H4 (cell line): ENCODE measurements at places on chromosomes 1 and 21. TPM values are rescaled to one million over a fixed set of nuclear protein-coding genes. Genes with fewer than 3 reads are reported as not detected.

Gene C4BPB
- total RNA-seq = not detected in 2 replicates

Gene GNAT2
- 0.46 TPM in 1 of 2 replicates, not detected in the other for total RNA-seq

Gene MAPKAPK2
- 11.8 and 12.7 TPM in 2 replicates for total RNA-seq

GRCh38 chr1:39722495-39722894 is 16.2 kb upstream of the PPIE start:
- DNase-seq = no peak

Gene LIPI
- total RNA-seq = not detected in 2 replicates

Gene IKBKE
- 5.9 and 12.1 TPM in 2 replicates for total RNA-seq

- no peak for DNase-seq
Observed at GRCh38 chr21:23543333-23543732, 2063.9 kb downstream of the MRPL39 start.

Gene CFHR5
- not detected in 2 replicates for total RNA-seq

DNA sequence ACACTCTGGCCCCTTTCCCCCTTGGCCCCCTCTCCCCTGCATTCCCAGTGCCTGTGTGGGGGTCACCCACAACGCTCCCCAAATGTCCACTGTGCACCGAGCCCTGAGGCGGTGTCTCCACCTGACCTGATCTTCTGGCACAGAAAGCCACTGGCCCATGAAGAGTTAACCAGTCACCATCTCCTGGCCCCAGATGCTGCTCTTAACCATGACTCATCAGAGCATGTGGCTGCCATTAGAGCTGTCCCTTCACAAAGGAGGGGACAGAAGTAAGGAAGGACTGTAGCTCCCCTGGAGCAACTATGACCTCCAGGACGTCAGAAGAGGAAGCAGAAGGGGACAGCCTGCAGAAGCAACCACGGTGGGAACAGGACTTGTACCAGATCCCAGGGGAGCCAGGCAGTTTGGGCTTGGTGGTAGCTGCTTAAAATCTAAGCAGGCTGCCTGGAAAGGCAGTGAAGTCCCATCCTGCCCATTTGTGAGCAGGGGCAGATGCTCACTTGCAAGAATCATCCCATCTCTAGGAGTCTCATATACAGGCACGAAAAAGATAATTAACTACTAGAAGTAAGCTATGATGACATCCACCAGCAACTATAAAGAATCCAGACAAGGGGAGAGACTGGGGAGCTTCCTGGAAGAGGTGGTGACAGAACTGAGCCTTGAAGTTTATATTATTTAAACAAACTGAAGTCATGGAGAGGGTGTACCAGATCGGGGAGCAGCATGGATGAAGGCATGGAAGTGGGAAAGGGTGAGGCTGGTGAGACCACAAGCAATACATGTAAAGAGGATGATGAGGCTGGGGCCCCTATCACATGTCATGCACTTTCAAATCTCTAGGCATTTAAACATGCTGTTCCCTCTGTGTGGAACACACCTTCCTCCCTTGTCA is 1.1 kb upstream of the TTC39A start:
- DNase-seq = peak; percentile 92

- DNase-seq = no peak
Observed at GRCh38 chr1:24111262-24111995, 506 bp downstream of the MYOM3 start.

- no peak for DNase-seq
Observed at GRCh38 chr1:57376041-57376440, 47.8 kb downstream of the DAB1 start.

DNA sequence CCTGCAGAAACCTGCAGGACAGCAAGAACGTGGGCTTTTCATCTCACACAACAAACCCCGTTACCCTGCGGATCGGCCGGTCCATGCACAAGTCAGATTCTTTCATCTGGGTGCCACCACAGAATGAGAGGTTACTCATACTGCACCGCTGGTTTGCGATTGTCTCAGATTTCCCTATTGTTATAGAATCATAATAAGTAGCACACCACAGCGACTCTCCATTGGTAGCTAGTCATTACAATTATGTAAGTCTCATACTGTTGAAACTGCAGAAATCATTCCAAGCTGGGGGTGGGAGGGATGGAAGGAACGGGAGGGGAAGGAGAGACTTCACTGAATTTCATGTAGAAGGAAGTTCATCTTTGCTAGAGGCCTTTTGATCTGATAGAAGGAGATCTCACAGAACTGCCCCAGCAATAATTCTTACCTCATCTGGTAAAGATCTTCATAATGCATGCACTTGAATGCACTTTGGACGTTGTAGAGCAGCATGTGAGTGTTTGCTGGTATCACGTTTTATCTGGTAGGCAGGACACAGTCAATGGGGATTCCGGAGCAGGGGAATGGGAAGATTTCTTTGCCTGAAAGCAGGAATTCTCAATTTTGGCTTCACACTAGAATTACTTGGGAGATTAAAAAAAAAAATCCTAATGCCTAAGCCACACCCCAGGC is 221.1 kb downstream of the KIF26B start:
- no peak for DNase-seq

- no peak for DNase-seq
Observed at GRCh38 chr1:6025269-6026094, 20.2 kb upstream of the KCNAB2 start.

DNA sequence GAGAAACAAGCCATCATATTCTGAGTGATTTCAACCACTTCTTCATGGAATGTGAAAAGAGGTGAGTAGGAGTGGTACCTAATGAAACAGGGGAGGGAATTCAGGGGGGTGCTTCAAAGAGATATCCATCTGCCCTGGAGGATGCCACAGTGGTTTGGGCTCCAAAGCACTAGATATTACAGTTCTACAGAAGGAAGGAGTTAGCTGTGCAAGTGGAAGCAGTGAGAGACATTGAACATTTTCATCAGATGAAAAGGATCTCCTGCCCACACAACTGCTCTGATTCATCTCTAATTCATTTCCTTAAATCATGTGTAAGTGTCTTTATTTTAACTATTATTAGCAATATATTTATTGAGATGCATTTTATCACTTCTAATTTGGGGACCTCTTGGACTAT is 2.8 kb upstream of the RGS5 start:
- no peak for DNase-seq

DNA sequence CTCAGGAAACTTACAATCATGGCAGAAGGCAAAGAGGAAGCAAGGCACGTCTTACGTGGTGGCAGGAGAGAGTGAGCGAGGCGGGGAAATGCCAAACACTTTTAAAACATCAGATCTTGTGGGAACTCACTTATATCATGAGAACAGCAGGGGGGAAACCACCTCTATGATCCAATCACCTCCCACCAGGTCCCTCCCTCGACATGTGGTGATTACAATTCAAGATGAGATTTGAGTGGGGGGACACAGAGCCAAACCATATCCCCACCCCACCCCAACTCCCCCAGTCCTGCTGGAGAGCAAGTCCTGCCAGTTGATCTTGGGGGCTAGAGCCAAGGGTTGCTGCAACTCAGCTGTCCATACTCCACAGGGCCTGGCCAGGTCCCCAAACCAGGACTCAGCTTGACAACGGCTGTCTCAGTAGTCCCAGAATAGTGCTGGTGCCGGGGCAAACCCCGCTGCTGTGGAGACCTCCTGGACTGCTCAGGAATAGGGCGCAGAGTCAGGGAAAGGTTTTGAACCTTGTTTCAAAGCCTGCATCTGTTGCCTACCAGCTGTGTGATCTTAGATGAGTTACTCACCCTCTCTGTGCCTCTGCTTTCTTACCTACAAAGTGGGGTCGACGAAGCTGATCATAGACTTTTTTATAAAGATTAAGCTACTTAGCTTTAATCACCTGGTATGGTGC is 79.5 kb downstream of the STUM start:
- no peak for DNase-seq

DNA sequence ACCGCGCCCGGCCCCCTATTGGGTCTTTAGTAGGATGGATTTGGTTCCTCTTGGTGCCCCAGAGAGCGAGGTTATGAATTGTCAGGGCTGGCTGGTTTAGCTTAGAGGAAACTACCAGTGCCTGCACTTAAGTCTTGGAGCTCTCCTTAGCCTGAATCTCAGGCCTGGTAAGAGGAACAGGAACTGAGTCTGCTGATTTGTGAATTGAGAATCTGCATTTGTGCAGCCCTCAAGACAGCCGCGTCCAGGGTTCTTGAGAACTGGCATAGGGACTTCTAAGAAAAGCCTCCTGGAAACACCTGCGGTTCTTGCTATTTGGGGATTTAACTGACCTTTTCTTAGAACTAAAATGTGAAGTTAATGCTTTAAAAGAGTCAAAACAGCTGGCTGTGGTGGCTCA is 1.7 kb downstream of the NECAP2 start:
- DNase-seq = no peak

DNA sequence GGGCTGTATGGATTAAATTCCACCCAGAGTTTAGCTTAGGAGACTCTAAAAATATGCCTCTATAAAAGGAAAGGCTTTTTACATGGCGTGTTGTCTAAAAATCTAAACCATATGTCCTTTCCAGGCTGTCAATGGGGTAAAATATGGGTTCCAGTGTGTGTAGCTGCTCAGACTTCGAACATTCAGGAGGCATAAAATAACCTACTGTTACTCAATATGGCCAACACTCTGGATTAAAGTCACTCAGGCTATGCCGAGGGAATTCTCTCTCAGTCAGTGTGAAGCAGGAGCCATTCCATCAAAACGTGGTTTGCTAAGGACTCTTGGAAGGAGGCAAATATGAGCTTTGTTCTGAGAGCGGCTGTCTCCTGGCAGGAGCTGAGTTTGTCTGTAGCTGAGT is 135.3 kb downstream of the RUNX1 start:
- DNase-seq = no peak

GRCh38 chr1:205766038-205766437 is 9.2 kb downstream of the RAB29 start:
- DNase-seq = peak; percentile 14

DNA sequence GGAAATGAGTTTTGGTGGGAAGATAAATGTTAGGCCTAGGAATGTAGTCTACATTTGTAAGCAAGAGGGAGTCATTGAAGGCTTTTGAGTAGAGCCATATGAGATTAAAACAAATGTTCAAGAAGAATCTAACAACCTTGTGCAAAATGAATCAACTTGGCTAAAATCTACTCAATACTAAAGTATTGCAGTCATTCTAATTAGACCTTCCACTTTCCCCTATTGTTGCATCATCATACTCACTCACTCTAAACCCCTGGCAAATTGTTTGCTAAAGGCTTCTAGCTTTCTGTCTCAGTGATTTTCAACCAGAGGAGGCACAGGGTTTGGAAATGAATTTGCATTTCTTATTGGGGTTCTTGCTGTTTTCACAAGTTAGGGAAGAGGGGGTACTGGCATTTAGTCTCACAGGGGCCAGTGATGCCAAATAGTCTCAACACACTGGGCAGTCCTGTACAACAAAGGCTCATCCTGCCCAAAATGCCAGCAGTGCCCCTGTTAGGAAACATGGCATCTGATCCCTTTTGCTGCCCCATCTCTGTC is 85.3 kb downstream of the SEC16B start:
- no peak for DNase-seq

GRCh38 chr1:187067160-187067559 is 238.4 kb downstream of the PLA2G4A start:
- peak; percentile 5 for DNase-seq

Gene FCRL5
- total RNA-seq = not detected in 2 replicates

Gene NUP210L
- total RNA-seq = 0.02 TPM in 1 of 2 replicates, not detected in the other

Gene BLACAT1
- total RNA-seq = 0.66 and 0.89 TPM in 2 replicates

DNA sequence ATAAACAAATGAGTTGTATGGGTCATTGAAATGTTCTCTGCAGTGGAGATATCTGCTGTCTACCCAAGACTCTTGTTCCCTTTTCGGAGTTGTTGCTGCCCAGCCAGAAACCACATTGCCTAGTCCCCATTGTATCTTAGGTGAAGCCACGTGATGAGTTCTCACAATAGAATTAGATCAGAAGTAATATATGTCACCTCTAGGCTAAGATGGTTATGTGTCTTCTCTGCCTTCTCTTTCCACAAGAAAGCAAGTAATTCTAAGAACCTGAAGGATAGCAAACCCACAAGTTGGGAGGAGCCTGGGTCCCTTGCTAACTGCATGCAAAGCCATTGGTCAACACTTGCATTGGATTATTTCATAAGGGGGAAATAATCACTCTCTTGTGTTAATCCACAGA is 76.6 kb downstream of the ADCY10 start:
- no peak for DNase-seq

Gene OR6N1
- not detected in 2 replicates for total RNA-seq

- DNase-seq = no peak
Observed at GRCh38 chr1:239633432-239633831, 247.1 kb downstream of the CHRM3 start.

Gene C1QB
- total RNA-seq = not detected in 2 replicates

GRCh38 chr21:46459356-46460112 is 843 bp downstream of the DIP2A start:
- no peak for DNase-seq

DNA sequence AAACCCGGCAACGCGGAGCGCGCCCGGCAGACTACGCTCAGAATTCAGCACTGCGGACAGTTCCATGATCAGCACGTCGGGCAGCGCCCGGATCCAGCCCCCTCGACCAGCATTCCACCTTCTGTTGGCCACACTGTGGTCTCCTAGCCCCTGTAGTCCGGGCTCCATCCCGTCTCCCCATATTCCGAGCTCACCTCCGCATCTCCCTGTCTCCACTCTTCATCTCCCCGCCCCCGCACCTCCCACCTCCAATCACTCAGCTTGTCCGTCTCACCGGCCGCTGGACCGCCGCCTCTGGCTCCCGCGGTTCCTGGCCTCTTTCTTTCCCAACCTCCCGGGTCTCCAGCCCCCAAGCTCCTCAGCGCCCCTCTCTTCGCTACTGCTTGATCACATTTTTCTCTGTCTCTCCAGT is 500 bp downstream of the EPHA10 start:
- no peak for DNase-seq

DNA sequence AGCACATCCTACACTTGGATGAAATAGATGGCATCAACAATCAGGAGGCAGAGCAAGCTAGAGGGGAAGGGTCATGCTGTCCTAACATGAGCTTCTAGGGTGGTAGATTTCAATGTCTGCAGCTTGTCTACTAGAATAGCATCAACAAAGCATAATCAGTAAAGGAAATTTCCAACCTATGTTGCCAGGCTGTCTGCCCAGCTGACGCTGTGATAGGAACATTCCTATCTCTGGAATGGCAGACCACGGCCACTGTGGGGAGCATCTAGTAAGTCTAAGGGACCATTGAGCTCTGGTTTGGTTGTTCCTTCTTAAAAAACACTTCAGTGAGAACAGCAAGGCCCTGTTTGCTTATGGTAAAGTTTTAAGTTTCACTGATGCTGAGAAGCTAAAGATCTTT is 206.8 kb downstream of the PAPPA2 start:
- no peak for DNase-seq

GRCh38 chr1:34409689-34410229 is 233.1 kb downstream of the C1orf94 start:
- no peak for DNase-seq

Gene PEAR1
- total RNA-seq = not detected in 2 replicates

- peak; percentile 14 for DNase-seq
Observed at GRCh38 chr1:87410776-87411480, 82.2 kb downstream of the LMO4 start.
